ENCODE measurements at places on chromosomes 5 and 9.
A peak's percentile ranks its signal among the peaks of the same experiment; 100 is the strongest.

DNA sequence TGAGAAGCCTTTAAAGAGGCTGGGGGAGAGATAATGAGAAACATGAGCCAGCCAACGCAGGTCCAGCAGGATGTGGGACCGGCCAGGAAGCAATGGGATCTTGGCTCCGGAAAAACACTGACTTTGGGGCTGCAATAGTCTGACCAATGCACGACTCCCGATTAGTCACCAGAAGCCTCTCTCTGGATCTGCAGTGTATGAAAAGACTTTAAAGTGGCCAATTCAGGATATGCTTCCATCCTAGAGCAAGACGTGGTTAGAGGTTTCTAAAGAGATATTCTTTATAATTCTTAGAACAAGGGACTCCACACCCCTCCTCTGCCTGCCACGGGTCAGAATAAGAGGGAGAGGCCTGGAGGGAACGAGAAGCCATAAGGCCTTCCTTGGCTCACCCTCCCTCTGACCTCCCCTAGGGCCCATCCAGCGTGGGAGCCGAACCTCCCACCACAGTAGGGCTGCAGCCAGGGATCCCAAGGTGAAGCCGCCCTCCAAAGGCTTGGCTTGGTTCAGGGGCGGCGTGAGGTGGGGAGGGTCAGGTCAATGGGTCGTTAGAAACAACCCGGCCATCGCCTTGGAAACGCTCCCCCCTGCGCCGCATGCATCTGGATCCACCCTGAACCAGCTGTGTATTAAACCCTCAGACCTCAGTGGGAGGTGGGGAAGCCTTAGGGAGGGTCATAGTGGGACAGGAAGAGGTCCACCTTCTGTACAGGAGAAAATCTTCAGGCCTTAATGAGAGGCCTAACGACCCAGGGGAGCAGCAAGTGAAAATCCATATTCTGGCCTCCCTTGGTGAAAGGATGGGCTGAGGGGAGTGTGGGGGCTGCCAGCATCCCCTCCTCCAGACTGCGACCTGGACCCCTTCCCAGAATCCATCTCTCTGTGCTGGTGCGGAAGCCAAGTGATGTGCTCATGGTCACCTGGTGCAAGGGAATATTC lies 11.1 kb downstream of the FGF1 start:
- DNase-seq, result peak; percentile 41

DNA sequence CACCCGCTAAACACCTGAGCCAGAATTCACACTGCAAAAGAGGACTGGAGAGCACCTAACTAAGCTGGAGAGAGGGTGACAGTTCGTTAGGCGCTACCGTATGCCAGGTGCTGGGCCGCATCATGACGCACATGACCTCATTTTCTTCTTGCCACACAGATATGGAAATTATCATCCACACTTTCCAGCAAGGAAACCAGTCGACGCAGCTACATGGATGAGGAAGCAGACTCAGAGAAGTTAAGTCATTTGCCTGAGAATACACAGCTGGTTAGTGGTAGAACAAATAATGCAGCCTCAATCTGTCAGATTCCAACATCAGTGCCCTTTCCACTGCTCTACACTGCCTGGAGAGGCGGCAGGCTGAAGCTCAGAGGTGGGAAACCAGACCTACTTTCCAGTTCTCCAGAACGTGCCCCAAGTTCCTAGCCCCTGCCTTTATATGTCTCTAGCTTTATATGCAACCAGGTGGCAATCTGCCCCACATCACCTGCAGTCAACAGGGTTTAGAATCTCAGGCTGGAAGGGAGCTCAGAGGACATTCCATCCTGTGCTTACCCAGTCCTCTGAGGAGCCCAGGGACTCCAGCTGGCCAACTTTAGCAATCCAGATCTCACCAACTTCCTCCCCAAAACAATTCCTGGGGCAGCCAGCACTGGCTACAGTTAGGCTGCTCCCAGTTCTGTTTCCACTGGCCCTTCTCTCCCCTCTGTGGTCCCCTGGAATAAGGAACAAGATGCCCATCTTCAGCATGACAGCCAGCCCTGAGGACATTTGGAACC lies 8.8 kb downstream of the TNIP1 start:
- DNase-seq, result no peak

- DNase-seq, result no peak
These were observed 232.8 kb downstream of the MAN2A1 start for GRCh38 chr5:109922381-109922995.

- DNase-seq, result no peak
These were observed 215.2 kb downstream of the AUH start for GRCh38 chr9:91146391-91147019.

DNA sequence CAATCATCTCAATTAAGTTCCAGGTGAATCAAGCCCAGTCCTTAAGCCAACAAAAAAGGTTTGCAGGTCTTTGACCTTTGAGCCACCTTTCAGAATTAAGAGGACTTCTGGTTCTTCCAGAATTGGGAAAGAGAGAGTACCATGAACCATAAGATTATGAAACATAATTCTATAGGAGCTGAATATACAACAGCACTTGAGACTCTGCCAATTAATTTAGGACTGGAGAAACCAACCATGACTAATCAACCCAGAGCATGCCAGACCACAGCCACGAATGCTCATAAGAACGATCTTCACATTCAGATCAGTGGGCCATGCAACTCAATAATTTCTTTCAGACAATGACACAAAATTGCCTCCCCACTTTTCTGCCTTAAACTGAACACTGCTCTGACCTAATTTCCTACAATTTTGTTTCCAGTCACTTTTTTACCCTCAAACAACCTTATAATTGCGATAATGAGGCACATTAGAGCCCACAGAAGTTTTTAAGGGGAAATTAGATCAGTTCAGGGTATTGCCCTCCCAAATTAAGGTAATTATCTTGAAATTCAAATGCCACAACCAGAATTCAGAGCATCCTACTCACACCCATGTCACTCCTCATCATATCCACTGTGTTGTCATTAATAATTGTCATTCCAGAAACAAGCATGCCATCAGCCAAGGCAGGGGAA lies 213.4 kb downstream of the ATPSCKMT start:
- DNase-seq, result no peak

DNA sequence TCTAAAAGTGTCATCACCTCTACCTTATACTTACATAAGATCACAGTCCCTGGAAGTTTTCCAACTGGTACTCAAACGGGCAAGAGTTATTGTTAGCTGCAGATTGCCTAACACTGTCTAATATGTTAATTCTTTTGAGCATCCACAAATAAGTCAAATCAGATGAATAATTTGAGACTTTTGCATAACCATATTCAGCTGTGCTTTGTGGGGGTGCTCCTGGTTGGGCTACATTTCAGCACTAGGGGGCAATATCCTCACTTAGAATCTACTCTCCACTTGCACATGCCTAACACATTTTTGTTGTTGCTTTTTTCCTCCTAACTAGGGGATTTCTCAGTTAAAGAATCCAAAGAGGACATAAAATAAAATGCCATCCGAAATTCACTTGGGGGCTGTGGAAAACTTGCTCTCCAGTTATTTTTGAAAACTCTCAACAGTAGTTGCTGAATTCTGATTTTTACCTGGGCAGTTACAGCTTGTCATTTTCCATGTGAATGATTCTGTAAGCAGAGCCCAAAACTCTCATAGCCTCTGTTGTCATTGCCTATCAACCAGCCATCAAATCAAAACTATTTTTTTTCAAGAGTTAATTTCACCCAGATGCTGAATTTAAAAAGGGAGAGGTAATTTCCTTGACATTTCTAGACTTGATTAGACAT lies 71.5 kb downstream of the TRIM36 start:
- DNase-seq, result peak; percentile 18

GRCh38 chr5:111434800-111435199 lies 77.5 kb downstream of the STARD4 start:
- DNase-seq, result no peak

- DNase-seq, result no peak
These were observed 47.4 kb downstream of the FNBP1 start for GRCh38 chr9:129995409-129996160.

DNA sequence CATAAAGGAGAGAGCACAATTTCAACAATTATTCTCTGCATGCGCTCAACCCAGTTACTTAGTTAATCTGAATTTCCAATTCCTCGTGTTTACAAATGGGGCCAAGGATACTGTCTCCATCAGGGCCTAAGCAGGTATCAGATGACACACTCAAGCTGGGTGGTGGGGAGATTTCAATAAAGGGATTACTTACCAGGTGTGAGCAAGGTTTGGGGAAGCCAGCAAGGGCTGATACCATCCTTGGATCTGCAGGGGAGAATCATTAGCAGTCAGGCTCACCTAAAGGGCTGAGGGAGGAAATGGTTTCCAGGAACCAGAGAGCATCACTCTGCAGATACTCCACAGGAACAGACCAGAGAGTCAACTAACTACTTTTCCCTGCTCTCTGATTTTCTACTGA lies 487.1 kb downstream of the NTRK2 start:
- DNase-seq, result no peak

DNA sequence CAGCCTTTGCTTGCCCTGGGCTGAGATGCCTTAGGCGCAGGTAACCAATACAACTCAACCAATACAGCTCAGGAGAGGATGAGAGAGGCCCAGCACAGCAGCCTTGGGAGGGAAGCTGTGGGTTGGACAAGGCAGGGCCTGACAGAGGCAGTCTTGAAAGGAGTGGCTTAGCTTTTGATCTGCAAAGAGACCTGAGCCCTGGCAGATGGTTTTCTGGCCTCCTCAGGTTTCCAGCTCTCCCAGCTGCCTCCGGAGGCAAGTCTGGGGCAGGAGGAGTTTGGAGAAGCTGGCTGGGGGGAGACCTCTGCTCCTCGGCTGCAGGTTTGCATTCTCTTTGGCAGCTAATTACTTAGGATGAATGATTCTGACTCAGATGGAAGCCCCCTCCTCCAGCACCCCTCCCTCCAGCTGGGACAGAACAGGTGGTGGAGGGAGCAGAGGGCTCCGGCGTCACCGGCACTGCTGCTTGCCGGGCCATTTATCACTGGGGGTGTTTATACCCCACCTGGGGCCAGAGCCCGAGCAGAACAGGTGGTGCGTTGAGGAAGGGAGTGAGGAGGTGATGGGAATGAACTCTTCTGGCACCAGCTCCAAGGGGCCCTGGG lies 50.8 kb downstream of the TSPAN17 start:
- DNase-seq, result no peak

DNA sequence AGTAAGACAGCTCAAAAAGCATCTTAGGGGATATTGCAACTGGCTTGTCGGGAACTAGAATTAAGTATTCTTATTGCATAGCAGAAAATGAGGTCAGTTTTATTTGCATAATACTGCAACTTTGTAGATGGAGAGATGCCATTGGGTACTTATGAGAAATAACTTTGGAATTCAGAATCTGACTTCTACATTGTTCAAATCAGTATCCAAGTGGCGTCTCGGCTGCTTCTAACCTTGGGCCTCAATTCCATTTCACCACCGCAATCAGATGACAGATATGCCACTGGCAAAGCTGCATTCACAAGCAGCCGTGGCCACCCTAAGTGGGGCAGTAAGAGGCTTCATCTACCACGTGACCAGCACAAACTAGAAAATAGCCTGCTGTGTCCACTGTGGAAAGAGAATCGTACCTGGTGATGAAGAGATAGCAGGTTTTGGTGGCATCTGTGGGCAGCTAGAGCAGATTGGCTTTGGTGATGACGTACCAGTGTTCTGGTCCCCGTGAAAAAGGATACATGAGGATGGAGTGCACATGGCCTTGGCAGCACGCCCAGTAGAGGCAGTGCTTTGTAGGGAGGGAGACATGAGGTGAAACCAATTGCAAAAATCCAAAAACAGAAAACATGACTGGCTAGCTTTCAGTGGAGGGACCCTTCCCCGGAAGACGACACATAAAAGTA lies 116.6 kb downstream of the KLHL3 start:
- DNase-seq, result peak; percentile 18

DNA sequence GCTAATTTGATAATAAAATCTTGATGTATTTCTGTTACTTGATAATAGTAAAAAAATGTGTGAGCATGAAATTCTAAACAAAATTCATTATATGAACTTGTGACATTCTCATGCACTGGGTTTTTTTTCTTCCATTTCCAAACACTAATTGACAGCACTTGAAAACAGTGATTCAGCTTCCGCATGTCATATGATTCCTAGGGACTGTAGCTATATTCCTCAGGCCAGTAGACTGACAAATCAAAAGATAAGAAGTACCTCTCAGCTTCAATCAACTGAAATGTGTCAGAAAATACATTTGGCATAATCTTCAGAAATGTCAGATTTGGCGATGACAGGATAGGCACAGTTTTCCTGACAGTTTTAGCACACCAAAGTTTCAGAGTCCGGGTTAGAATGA lies 52.5 kb downstream of the EFNA5 start:
- DNase-seq, result no peak

DNA sequence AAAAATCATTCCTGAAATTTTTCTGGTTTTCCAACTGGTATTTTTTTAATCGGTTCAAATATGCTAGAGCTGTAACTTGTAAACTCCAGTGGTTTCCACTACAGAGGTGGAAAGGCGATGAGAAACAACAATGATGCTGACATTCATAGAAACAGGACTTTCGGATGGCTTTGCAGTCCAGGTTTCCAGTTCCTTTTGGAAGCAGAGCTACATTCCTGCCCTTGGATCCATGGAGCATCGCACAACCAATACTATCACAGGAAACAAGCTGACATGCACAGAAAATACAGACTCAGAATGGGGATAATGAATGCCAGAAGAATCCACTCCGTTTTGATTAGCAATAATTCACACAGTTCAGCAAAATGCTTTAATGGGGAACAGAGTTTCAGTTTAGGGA lies 140.0 kb downstream of the EPB41L4A start:
- no peak for DNase-seq

GRCh38 chr5:68734781-68735180 lies 359.0 kb upstream of the SLC30A5 start:
- no peak for DNase-seq

GRCh38 chr5:139294374-139295165 lies 1.0 kb downstream of the MATR3 start:
- DNase-seq, result peak; percentile 52

- peak; percentile 66 for DNase-seq
These were observed 40.4 kb upstream of the MACIR start for GRCh38 chr5:103218164-103218563.

GRCh38 chr9:6757132-6757455 lies 679 bp upstream of the KDM4C start:
- DNase-seq, result no peak

GRCh38 chr9:114016101-114016500 lies 62.0 kb downstream of the AMBP start:
- DNase-seq, result no peak

DNA sequence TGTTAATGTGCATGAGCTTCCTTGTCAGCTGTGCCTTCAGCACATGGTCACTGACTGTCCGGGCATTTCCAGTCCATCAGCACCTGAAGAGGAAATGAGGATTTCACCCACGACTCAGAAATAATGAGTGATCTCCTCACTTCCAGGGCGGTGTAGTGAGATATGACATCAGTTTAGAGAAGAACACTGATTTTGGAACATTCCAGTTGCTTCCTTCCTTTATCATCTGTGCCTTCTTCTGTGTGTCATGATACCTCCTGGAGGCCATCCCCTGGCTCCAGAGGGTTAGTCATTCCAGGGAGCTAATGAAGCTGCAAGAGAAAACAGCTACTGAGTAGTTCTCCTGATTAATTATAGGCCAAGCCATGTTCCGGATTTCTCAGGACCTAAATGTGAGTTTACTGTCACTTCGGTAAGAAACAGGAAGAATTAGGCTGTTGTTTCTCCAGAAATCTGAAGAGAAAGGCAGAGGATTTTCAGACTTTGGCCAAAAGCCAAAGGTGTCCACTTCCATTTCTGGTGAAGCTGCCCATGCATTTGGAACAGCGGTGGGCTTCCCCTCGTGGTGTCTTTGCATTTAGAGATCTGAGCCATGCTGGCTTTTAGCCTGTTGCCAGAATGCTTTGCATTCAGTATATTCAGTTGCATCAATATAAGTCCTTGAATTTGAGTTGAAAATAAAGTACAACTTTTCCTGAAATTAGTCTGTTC lies 161.3 kb upstream of the OTULINL start:
- no peak for DNase-seq

GRCh38 chr5:75951158-75951557 lies 132.0 kb upstream of the SV2C start:
- DNase-seq, result no peak
